Stimulated activated naive CD8-positive, alpha-beta T cell treated with anti-CD3 and anti-CD28 coated beads, Interleukin-15, amount 100 ng/mL, for 72 hours (primary cell): ENCODE measurements at places on chromosomes 1 and 21.

DNA sequence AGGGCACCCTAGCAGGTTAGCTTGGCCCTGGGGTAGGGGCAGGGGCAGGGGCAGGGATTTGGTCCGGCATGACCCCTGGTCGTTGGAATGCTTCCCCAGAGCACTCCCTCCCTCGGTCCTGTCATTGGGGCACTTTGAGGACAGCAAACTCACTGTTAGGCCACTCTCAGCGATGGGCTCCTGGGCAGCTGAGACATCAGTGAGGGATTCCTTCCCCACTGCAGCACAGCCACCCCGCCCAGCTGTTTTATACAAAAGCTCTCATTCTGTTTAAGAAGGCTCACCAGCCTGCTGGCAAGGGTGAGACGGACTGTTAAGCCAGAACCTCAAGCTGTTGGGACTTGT is 86.9 kb upstream of the F3 start:
- DNase-seq, result no peak

GRCh38 chr1:114467491-114467890 is 43.5 kb downstream of the TRIM33 start:
- no peak for DNase-seq

GRCh38 chr1:162065016-162065415 is 4.5 kb upstream of the NOS1AP start:
- DNase-seq, result no peak

- DNase-seq, result no peak
Observed at GRCh38 chr1:201673915-201674314, 135.0 kb downstream of the NAV1 start.

DNA sequence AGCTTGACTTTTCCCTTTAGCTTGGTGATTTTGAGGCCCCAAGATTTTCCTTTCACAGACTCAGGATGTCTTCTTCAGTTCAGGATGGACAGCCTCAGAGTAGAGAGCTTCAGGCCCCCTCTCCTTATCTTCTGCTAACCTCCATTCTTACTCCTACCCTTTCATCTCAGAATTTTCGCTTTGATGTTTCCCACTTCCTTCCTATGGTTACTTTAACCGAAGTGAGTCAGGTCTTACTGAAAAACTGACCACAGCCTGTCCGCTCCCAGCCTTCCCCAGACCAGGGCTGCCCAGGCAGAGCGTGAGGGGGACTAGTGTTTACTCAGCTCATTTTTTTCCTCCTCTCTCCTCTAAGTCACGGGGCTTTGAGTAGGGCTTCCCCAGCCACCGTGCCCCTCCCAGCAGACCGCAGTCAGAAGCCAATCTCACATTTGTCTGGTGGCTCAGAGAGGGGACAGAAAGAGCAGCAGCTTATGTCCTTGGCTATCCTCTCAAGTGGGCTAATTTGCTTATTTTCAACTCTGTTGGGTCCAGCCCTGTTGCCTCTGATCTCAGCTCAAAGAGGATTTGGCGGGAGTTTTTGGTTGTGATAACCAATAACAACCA is 4.2 kb upstream of the IL19 start:
- DNase-seq, result peak; percentile 60

GRCh38 chr1:66443793-66444192 is 90.2 kb upstream of the SGIP1 start:
- no peak for DNase-seq

- no peak for DNase-seq
Observed at GRCh38 chr1:202282596-202283283, 59.0 kb downstream of the UBE2T start.

GRCh38 chr1:154304664-154305337 is 16.1 kb upstream of the AQP10 start:
- DNase-seq, result no peak

DNA sequence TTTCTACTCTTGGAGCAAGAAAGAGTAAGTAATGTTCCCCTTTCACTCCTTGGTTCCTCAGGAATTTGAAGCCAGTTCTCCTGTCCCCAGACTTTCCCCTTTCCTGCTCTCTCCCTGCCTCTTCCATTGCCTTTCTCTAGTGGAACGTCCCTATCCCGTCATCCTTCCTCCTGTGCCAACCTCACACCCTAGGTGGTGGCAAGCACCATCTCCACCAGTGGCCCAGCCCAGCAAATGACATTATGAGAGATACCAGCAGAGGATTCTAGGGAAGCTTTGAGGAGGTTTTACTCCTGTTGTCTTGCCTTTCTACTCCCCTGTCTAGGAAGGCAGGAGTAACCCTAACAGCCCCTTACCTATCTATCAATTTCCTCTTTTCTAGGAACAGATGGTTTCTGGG is 8.1 kb upstream of the TACSTD2 start:
- DNase-seq, result no peak
